ENCODE measurements at places on chromosomes 2 and 18. TPM values are rescaled to one million over a fixed set of nuclear protein-coding genes. Genes with fewer than 3 reads are reported as not detected.

NTSR2 gene
- total RNA-seq: not detected

LRATD1 gene
- 123 TPM for total RNA-seq

CNTNAP5 gene
- 0.20 TPM for total RNA-seq

- DNase-seq: no peak
Observed at GRCh38 chr2:239459606-239460005, 58.8 kb upstream of the HDAC4 start.

DNA sequence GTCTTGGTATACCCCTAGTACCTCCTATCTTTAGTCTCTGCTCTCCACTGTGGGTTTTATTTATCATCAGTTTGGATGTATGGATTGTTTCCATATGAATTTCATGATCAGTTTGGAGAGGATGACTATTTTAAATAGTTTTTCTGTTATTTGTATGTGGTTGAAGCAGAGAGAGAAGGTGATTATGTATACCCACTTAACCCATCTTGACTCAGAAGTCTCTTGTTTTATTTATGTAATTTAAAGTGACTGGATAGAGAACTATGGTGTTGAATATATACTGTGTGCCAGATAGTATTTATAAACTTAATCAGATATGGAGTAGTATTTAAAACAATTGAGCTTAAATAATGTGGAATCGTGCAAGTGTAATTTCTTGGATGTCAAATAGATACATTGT, 39.9 kb downstream of the SMAD4 start:
- DNase-seq: no peak

- DNase-seq: no peak
Observed at GRCh38 chr2:121902171-121902591, 146.7 kb downstream of the TSN start.

DNA sequence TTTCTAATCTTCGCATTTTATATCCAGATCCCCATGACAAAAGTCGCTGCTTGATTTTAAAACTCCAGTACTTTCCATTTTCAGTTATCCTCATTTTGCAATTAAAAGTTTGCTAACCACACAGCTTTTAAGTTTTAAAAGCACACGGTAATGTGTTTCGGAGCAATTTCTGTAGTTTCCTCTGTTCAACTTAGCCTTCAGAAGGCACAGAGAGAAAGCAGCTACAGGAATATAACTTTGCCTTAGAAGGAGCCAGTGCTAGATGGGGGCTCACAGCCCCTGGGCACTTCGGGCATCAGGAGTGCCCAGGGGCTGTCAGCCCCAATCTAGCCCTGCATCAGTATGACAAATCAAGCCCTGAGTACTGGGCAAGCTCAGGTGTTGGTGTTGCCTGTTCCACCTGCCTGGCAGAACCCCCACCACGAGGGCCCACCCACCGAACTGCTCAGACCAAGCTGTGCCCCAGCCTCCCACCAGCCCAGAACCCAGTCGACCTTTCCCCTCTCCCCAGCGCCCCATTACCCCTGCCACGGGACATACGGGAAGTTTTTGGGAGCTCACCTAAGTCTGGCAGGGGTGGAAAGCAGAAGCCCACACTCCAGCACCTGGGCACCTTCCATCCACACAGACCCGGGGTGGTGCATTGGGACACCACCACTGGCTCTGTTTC, 47.3 kb downstream of the TRABD2A start:
- no peak for DNase-seq

- no peak for DNase-seq
Observed at GRCh38 chr18:30134020-30134419, 908.5 kb downstream of the DSC3 start.

Data from transverse colon (tissue), 4 donors.